Epithelial cell of proximal tubule (primary cell): ENCODE measurements at places on chromosomes 13 and 19.
A peak's percentile ranks its signal among the peaks of the same experiment; 100 is the strongest.

DNA sequence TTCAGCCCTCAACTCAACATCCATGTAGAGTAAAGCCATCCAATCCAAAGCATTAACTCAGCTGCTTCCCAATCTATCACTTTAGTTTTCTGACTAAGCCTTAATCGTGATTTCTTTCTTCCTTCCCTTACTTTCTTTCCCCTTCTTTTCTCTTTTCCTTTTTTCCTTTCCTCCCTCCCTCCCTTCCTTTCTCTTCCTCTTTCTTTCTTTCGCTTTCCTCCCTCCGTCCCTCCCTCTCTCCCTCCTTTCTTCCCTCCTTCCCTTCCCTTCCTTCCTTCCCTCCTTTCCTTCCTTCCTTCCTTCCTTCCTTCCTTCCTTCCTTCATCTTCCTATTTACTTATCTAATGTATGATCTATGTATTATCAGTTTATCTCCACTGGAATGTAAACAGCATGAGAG, 71.2 kb downstream of the ERCC5 start:
- no peak for DNase-seq

GRCh38 chr13:19070398-19070735, 111.3 kb downstream of the TUBA3C start:
- no peak for DNase-seq

GRCh38 chr13:99812625-99813024, 158.9 kb downstream of the ZIC5 start:
- DNase-seq: peak; percentile 80

DNA sequence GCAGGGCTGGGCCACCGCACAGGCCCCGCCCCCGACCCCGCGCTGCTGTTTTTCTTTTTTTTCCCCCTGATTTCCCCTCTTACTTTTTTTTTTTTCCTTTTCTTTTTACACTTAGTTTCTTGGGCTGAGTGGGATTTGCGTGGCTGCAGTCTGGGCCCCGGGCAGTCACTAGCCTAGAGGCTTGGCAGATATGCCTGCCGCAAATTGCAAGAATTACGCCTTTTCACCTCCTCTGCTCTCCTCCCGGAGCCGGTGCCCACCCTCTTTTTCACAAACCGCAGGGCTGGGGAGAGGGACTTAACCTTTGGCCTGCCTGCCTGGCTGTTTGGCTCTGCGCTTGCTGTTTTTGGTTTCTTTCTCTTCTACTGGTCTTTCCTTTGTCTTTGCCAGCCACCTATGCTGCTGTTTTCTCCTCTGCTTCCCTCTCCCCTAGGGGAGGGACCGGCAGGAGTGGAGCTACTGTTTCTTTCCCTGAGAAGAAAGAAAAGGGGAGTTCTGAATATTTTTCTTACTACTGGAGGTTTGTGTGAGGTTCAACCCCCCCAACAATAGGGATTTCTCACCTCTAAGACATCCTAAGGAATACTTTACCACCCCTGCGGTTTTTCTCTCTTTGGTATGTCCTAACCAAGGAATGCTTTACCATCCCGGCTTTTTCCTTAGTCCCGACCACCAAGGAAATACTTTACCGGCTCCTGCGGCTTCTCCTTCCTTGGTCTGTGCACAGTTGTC, 11.0 kb downstream of the ZNF552 start:
- peak; percentile 40 for DNase-seq

DNA sequence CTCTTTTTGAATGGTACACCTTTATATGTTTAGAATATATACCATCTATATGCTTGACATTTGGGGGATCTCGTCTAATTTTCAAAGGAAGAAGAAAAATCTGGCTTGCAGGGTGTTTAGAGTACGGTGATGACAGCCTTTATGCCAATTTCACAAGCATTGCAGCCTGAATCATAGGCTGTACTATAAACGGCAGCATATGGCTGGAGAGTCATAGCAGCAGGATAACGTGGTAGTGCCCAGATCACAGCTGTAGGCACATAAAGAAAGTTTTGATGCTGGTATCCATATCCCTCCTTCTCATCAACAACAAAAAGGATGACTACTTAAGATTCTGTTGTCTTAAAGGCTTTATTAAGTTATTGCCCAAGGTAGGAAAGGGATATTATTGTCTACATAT, 253.0 kb downstream of the PCDH9 start:
- no peak for DNase-seq

- no peak for DNase-seq
Measured at GRCh38 chr19:50803633-50804419, 13.6 kb downstream of the ACP4 start.

GRCh38 chr19:46019270-46019669, 3.6 kb downstream of the PGLYRP1 start:
- no peak for DNase-seq

DNA sequence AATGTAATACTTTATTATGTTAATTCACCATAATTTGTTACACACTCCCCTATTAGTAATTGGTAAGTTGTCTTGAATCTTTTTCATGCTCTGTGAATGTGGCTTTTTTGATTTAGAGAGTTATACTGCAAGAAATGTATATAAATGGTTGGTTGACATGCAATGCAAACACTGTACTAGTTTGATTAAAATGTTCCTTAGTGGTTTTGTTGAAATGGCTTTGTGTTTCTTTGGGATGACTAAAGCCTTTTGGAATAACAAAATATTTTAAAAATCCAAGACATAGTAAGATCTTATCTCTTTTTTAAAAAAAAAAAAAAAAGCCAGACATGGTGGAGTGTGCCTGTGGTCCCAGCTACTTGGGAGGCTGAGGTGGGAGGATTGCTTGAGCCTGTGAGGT, 10.5 kb downstream of the LAMP1 start:
- DNase-seq: no peak

DNA sequence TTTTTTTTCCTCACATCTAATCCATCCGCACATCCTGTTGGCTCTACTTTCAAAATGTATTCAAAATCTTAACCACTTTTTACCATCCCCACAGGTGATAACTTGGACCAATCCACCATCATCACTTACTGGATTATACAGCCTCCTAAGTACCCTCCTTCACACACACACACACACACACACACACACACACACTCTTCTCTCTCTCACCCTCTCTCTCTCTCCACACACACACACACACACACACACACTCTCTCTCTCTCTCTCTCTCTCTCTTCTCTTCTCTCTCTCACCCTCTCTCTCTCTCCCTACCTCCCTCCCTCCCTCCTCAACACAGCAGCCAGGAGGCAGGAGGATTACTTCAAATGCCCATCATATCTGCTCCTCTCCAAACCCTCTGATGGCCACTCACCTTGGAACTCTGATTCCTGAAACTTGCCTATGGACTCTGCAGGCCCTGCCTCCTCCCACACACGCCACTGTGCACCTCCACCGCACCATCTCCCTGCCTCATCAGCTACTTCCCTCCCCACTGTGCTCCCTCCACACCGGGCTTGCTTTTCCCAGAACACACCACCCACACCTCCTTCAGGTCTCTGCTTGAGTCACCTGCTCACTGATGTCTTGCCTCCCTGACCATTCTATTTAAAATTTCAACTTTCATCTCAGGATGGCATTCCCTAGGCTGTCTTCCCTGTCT, 39.7 kb downstream of the RCBTB2 start:
- no peak for DNase-seq

DNA sequence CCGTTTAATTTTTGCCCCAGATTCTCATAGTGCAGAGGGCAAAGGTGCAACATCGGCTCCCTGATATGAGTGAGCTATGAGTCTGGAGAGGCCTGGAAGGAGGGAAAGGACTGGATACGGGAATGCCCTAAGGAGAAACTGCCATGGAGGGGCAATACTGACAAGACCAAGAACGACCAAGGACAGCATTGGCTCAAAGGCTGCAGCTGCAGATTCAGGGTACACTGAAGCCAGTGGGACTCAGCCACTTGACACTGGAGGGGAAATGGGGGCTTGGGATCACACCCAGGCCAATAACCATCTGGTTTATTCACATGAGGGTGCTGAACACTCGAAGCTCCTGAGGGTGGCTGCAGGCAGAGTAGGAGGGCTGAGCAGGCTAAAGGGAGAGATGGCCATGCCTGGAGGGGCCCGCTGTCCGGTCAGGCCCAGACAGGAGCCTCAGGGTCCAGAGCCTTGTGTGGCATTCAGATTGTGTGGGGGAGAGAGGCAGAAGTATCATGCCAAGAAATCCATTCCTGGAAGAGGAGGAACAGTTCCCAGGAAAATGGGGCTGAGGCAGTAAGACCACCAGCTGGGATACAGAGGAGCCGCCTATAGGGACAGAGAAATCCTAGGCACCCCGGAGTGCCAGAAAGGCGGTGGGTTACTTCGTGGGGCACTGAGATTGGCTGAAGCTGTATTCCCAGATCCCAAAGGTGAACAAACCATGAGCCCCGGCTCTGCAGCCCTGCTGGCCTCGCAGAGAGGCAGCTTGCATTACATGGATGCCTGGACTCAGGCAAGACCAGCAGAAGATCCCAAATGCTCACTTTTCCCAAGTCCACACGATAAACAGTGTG, 20.7 kb downstream of the COL4A1 start:
- no peak for DNase-seq

DNA sequence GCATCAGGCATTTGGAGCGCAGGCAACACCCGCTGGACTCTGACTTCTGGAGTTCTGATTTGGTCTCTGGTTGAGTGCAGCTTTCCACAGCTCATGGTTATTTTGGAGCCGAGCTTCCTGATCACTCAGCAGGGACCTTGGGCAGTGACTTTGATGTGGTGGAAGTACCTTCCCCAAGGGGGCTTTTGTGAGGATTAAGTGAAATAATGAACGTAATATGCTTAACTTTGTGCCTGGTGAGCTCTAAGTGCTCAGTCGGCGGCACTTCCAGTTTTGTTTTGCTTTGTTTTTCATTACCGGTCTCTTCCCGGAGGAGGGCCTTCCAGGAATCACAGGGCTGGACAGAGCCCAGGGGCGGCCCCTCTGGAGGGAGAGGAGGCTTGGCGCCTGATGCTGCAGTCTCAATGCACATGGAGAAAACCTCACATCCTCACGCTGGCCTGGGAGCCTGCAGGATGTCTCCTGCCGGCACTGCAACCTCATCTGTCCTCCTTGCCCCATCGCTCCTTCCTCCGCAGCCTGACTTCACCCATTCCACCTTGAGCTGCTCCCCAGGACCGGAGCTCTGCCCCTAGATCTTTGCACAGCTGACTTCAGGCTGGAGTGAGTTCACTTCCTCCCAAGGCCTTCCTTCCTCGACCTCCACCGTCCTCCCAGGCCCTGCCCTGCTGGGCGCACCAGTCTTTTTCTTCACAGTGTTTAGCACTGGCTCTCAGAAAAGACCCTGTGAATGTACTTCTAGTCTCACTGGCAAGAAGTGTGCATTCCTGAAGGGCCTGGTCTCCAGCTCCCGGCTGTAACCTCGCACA, 1.5 kb downstream of the PLEKHF1 start:
- no peak for DNase-seq

- DNase-seq: no peak
Measured at GRCh38 chr13:114269281-114269770, 12.1 kb upstream of the UPF3A start.

DNA sequence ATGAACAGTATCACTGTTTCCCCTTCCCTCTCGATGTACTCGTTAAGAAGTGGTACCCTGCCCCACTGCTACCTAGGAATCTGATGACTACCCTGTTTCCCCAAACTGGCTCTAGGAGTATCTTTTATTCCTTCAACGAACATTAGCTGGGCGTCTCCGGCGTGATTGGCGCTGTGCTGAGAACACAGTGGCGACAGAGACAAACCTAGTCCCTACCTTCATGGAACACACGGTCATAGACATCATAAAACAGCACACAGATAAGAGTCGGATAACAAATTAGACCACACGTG, 730 bp downstream of the SYMPK start:
- DNase-seq: no peak

DNA sequence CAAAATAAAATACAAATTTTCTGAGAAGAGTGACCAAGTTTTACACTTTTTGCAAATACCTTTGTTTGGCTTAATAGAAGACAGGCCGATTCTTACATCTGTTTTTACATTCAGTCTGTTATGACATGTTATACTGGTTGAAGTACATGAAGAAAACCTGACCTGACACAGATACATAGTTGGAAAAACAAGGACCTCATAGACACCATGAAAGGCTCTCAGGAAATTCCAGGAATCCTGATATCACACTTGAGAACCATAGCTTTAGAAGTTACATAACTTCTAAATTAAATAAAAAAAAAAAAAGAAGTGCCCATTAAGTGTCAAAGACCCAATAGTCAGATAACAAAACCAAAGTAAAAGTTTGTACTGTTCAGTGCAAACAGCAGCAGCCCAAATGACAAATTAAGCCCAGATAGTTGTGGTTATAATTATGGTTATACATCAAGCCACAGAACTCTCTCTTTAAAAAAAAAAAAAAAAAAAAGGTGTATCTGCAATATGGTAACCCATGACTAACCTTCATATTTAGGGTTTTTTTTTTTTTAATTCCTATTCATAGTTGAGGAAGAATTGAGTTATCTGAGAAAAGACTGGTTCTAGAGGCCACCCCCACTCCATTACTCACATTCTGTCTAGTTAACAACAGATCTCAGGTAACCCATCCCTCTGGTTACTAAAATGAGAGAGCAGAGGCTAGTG, 19.8 kb downstream of the RBM26 start:
- no peak for DNase-seq

DNA sequence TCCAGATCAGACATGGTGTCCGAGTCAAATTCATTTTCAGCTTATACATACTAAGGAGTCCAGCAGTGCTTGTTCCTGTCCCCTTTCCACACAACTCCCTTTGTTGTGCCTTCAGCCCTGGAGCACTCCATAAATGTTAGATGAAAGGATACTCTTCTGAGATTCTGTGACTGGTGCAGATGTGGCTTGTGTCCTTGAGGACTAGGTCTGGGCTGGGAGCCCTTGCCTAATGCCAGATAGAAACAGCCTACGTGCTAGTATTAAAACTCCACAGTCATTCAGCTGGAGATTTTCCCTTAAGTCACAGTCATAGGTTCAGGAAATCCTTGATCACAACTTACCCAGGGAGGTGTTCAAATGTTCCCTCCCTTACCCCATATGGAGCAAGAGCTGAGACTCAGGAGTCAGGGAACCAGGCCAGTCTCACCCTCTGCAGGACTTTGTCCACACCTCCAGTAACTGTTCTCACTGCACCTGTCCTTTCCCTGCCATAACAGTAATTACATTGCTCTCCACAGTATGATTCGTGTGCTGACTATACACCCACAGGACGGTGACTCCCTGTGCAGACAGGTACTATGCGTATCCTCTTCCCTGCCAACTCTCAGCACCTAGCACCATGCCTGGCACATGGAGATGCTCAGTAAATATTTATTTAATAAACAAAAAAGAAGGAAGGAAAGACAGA, 15.5 kb upstream of the SERPINE3 start:
- no peak for DNase-seq

DNA sequence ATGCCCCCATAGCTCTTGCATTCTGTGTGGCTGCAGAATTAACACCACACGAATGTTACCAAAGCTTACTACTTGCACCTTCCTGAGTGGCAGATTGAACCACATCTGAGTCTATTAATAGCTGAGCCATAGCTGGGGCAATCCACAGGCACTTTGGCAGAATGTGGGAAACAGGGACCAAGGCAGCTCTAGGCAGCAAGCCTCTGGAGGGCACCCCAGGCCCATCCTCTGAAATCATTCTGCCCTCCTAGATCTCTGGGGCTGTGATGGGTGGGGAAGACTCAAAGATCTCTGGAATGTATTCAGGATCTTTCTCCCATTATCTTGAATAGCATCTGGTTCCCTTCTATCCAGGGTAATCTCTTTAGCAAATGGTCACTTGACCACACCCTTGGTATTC, 139.3 kb downstream of the TNFRSF19 start:
- no peak for DNase-seq
